ENCODE measurements at places on chromosomes 12 and 14.

DNA sequence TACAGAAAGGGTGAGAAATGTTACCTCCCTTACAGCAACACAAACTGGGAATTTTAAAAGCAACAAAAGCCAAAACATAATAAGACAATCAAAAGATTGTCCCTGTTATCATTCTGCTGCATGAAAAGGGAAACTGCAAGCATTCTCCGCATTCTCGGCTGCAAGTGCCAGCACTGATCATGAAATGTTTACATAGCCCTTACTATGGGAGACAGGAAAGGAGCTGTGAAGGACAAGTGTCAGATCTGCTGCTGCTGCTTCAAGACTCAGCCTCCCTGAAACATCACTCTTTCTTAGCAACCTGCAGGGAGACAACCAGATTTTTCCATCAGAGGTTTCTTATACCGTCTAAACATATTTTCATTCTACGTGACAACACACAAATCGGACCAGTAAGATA lies 20.1 kb downstream of the DENND5B start:
- DNase-seq: no peak

DNA sequence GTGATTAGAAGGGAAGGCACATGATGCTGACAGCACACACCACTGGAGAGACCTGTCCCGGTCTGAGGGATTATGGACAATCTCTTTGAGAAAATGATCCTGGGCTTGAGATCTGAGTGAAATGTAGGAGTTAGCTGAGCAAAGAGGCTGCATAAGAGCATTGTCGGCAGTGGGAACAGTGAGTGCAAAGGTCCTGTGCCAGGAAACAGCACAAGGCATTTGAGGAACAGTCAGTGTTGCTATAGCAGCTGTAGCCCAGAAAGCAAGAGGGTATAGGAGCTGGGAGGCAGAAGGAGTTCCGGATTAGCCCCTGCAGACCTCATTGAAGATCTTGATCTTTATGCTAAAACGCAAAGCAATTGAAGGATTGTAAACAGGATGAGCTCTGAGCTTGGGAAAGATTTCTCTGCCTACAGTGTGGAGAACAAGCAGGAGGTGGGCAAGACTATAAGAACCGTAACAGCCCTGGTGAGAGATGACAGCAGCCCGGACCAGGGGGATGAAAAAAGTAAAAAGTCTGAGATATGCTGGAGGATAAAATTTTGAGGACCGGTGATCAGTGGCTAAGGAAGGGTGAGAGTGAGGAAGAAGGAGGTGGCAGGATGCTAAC lies 28.5 kb downstream of the CFL2 start:
- no peak for DNase-seq

DNA sequence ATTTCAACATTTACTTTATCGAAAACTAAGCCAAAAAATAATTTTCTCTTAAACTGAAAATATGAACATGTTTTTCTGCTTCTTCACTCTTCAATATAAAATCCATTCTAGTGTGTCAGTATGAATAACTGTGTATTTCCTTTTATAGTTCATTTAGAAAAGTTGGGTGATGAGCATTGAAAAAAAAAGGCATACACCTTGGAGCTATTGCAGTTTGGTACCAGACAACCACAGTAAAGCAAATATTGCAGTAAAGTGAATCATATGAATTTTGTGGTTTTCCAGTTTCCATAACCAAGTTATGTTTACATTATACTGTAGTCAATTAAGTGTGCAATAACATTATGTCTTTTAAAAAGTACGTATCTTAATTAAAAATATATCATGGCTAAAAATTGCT lies 195.0 kb upstream of the FOXG1 start:
- DNase-seq: no peak

DNA sequence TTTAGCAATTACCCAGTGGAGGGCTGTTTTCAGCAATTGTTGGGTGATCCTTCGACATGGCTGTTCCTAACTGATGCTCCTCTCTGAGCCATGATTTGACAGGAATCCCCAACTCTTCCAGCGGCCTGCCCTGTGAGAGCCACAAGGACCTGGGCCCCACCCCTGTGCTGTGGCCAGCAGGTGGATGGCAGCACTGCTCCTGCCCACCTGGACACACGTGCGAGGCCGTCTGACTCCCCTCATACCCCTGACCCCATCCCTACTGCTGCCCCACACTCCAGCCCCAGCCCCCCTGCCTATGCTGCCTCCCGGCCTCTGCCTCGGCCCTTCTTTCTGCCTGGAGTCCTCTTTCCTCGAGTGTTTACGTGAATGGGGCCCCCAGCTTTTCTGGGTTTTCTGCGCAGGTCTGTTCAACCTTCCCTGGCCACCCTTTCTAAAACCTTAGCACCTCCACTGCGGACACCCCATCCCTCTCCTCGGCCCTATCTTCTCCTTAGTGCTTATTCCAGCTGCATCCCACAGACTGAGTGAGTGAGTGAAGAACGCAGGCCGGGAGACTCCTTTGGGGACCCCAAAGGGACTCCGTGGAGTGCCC lies 111.4 kb downstream of the DICER1 start:
- DNase-seq: no peak

- no peak for DNase-seq
Measured at GRCh38 chr14:92105073-92105892, 1.1 kb downstream of the ATXN3 start.

- no peak for DNase-seq
Measured at GRCh38 chr12:19382111-19382526, 57.2 kb upstream of the AEBP2 start.

- DNase-seq: no peak
Measured at GRCh38 chr12:57512665-57513064, 7.6 kb downstream of the DDIT3 start.

- no peak for DNase-seq
Measured at GRCh38 chr14:98599082-98599481, 672.9 kb downstream of the BCL11B start.

GRCh38 chr14:92726135-92726932 lies 22.1 kb downstream of the LGMN start:
- no peak for DNase-seq

DNA sequence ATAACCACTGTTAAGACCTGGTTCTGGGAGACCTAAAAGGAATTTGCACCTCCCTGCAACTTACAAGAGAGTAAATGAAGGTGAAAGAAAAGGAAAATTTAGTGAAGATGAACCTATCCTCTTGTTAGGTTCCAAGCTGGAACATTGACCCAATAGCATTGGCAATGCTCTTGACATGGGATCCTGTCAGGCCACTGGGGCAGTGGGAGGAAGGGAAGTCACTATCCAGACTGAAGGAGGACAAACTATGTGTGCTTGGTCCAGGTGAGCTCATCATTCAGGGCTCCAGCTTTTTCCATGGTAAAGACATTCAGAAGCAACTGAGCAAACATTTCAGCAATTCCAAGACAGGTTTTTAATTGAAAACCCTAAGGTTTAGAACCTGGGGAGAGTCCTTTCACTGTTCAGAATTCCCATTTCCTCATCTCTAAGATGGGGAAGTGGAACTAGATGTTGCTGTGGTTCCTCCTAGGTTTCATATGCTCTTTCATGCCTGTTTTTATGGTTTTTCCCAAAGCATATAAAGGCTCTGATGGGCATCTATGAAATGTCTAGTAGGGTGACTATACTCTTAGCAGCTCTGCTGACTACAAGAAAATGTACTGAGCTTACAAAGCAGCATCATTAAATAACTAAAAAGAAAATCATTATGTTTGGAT lies 33.1 kb downstream of the MAPK1IP1L start:
- no peak for DNase-seq

GRCh38 chr12:112759786-112760185 lies 31.8 kb upstream of the RPH3A start:
- DNase-seq: no peak

DNA sequence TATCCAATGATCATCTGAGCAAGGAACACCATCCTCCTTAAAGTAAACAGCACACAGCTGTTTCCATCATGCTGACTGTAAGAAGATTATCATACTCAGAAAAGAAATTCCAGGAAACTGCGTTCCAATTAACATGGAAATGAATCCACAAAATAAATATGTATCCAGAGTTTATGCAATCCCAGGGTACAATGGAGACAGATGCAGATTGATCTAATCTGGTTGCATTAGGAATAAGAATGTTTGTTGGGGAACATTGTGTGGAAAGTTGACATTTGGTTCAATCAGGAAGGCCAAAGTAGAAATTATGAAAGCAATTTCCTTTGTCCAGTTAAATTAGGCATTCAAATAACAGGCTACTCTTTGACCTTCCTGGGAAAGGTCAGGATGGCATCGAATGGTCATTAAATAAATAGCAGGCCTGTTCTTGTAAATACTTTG lies 236.9 kb upstream of the AMIGO2 start:
- DNase-seq: no peak

DNA sequence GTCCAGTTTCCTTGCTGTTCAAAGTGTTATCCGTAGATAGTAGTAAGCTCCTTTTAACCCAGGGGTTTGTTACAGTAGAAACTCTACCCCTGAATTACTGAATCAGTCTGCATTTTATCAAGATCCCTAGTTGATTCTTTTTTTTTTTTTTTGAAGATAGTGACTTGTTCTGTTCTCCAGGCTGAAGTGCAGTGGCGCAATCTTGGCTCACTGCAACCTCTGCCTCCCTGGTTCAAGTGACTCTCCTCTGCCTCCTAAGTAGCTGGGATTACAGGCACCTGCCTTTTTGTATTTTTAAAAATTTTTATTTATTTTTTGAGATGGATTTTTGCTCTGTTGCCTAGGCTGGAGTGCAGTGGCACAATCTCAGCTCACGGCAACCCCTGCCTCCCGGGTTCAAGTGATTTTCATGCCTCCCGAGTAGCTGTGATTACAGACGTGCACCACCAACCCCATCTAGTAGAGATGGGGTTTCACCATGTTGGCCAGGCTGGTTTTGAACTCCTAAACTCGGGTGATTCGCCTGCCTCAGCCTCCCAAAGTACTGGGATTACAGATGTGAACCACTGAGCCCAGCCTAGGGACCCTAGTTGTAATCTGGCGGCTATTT lies 10.5 kb downstream of the LARP4 start:
- DNase-seq: no peak

GRCh38 chr14:64952598-64953309 lies 10.2 kb upstream of the GPX2 start:
- no peak for DNase-seq

GRCh38 chr12:3220382-3221321 lies 143.5 kb downstream of the TSPAN9 start:
- DNase-seq: no peak

GRCh38 chr14:20999591-20999990 lies 498 bp downstream of the SLC39A2 start:
- no peak for DNase-seq

GRCh38 chr12:54526812-54527630 lies 22.4 kb upstream of the PDE1B start:
- DNase-seq: peak; percentile 10

DNA sequence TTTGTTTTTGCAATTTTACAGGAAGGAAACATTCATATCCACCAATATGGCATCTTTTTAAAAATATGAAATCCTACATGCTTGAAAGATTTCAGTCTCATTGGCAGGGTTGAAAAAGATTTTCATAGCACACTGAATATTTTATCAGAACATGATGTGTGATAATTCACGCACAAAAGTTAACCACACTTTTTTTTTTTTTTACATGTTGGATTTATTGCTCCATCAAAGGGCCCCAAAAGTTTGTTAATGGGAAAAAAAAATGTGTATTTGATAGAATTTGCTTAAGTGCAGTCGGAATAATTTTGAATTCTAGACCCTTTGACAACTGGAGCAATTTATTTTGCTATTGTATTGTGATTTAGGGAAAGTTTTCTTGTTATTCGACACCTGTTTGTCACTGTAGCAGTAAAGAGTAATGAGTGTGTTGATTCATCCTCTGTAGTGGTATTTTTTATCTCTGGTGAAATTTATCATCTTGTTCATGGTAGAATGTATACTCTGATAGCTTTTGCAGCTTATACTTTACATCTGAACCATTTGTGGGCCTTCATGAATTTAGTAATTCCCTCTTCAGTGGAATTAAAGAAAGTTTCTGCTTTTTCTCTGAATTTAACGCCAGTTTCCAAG lies 1.1 kb downstream of the EML1 start:
- no peak for DNase-seq

- DNase-seq: no peak
Measured at GRCh38 chr12:123805173-123805572, 43.1 kb downstream of the DNAH10 start.

GRCh38 chr14:53408175-53408879 lies 255.2 kb upstream of the DDHD1 start:
- no peak for DNase-seq

DNA sequence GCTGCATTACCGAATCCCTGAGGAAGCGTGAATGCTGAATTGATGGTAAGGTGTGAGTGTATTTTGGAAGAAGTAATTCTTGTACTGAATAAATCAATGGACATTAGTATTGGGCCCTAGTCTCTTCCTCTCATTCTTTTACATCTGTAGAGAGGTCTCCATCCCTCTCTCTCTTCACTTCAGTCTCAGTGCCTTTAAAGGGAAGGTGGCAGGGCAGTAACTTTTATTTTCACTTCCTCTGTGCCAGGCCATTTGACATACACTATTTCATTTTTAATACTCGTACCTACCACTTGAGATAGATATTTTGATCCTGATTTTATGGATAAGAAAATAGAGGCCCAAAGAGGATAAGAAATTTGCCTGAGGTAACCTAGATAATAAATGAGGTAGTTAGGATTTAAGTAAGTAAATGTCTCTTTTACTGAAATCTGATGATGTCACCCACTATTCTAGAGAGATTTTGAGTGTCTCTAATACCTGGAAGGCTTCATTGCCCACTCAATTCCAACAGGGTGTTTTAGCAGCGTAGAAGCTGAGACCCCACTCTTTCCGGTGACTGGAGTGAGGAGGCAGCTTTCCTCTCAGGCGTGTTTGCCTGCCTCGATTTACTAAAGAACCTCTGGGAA lies 177.9 kb upstream of the PRICKLE1 start:
- no peak for DNase-seq

GRCh38 chr12:109664402-109664801 lies 49.2 kb upstream of the FAM222A start:
- DNase-seq: no peak

GRCh38 chr14:54652188-54652587 lies 85.3 kb downstream of the SAMD4A start:
- no peak for DNase-seq

DNA sequence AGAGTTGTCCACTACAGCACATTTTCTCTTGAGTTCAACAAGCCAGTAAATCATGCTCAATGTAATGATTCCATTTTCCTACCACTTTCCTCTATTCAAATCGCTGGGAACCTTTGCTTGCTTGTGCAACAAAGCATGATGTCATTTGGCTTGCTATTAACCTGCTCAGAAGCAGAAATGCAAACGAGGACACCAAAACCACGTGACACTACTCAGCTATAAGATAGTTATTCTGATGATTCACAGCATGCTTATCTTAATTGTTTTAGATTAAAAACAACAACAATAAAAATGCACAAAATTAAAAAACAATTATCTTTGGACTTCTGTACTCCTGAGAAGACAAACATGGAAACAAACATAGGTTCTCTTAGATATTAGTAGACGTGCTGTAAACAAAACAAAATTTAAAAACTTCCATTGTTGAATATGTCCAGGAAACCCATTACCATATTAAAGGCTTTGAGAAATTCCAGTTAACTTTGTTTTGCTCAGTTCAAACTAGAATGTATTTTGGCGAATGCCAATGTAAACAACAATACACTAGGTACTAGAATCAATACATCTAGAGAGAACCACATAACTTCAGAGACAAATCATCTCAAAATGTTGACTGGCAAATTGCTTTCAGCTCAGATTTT lies 77.5 kb upstream of the KRAS start:
- no peak for DNase-seq
